Large intestine (tissue), 12 donors: ENCODE measurements at places on chromosomes 5 and 9.
A peak's percentile ranks its signal among the peaks of the same experiment; 100 is the strongest.

- DNase-seq: peak; percentile 93
These were observed 714 bp upstream of the ZNF608 start for GRCh38 chr5:124746916-124747790.

- DNase-seq: no peak
These were observed 29.6 kb upstream of the CXCL14 start for GRCh38 chr5:135608361-135608760.

DNA sequence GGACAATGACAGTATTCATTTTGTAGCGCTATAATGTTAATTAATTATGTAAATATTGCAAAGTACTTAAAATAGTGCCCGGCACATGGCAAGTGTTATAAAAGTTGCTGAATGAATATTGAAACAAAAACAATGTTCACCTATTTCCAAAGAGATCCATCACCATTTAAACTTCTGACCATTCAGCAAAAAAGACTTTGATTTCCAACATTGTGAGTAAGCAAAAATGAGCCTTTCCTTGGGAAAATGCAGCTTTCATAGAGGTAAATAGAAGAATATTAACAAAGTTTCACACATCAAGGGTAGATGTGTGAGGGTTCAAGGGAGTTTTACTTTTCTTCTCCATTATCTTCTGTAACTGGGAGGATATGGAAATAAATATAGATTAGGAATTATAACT is 1089.4 kb upstream of the C9orf72 start:
- no peak for DNase-seq

GRCh38 chr5:61440596-61440995 is 108.5 kb downstream of the ZSWIM6 start:
- DNase-seq: no peak

DNA sequence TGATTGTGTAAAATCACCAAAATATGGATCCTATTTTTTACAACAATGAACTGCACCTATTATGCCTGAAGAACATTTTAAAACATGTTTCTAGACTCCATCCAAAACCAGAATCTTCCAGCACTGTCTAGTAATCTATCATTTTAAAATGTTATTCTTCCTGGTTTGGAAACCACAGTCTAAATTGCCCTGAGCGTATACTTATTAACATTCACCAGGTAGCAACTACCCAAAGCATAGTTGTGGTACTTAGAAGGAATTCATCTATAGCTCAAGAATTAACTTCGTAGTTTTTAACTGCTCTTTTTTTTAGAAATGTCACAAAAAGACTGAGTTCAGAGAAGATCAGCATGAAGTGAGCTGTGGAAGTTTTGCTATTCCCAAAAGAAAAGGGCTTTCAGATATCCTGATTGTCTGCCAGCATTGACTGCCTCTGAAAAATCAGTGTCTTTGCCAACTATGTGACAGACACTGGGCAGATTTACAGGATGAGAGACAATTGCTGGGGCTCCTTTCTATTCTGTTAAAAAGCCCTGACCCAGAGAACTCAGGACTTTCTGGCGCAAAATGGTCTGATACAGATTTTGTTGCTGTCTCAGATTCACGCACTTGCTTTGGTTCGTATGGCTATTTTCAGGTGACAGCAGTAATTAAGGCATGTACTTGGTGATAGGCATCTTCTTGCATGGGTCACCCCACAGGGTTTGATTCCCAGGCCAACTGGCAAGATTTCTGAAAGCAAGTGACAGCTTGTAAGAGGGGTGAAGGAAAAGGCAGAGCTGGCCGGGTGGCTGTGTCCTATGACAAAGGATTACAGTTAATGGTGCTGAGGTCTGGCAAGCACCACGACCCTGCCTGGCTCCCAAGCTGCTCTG is 152.5 kb upstream of the RAI14 start:
- no peak for DNase-seq

DNA sequence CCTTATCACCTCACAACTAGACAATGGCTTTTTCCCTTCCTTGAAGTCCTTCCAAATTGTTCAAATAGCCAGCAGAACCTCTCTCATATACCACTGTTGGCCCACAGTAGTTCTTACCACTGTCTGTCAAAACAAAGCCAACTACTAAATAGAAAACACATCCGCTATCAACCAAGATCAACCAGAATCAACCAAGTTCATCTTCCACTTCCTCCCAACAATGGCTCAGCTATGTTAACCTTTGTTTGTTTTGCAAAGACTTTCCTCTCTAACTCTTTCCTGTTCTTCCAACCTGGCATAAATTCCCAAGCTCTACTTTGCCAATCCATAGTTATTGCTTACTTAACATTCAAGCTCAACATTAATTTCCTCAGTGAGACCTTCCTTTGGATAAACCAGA is 15.2 kb downstream of the ELL2 start:
- DNase-seq: no peak

GRCh38 chr9:69386651-69387050 is 61.6 kb downstream of the ENTREP1 start:
- DNase-seq: no peak
